ENCODE measurements at places on chromosomes 6 and 20. TPM values are rescaled to one million over a fixed set of nuclear protein-coding genes. Genes with fewer than 3 reads are reported as not detected.

Gene FABP7
- total RNA-seq = 5.9 TPM

Gene HMGCLL1
- total RNA-seq = 0.11 TPM

Gene UNC5CL
- total RNA-seq = 3.3 TPM

Gene MAPK13
- 17.0 TPM for total RNA-seq

Gene HTR1E
- total RNA-seq = 0.09 TPM
